ENCODE measurements at places on chromosomes 11 and 22.

DNA sequence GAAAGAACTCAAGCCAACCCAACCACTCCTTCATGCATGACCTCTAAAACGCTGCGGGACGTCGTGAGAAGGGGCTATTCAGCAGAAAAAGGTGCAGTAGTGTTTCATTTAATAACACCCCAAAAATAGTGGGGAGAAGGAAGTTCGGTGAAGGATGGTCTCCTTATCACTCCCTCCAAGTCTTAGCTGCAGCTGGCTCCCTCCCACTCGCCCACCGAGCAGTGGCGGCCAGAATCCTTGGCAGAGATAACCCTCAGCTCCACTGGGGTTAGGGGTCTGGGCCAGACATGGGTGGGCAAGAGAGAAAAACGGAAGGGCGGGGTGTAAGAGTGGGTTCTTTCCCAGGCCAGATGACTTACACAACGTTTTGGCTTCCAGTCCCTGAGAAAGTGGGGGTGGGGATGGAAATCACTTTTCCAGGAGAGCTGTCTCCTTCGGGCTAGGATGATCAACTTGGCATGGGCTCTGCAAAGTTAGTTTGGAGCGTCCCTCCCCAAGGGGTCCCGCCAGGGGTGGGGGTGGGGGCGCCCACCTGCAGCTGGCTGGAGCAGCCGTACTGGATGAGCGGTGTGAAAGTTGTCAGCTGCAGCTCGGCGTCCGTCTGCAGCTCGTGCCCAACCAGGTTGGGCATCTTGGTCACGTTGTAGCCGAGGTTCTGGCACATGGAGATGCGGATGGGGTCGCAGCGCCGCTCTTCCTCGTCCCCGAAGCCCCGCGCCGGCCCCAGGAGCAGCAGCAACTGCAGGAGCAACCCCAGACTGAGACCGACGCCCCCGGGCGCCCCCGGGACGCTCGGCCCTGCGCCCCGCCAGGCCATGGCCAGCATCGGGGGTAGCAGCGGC, 705 bp downstream of the FZD4 start:
- peak; percentile 52 for DNase-seq

DNA sequence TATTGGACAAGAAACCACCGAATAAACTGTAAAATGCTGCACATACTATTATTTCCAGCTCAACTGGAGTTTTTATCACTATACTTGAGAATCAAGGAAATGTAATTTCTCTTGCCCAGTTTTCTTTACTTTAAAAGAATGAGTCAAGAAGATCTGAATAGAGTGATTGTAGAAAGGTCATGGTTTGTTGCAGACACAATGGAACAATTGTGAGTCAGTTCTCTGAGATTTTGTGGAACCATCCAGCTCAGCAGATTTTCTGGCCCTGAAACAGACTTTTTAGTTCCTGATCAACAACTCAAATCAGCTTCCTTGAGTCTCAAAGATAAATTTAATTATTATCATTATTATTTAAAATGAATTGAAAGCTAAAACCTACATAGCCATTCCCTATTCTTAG, 1.3 kb downstream of the TCN1 start:
- DNase-seq, result no peak

DNA sequence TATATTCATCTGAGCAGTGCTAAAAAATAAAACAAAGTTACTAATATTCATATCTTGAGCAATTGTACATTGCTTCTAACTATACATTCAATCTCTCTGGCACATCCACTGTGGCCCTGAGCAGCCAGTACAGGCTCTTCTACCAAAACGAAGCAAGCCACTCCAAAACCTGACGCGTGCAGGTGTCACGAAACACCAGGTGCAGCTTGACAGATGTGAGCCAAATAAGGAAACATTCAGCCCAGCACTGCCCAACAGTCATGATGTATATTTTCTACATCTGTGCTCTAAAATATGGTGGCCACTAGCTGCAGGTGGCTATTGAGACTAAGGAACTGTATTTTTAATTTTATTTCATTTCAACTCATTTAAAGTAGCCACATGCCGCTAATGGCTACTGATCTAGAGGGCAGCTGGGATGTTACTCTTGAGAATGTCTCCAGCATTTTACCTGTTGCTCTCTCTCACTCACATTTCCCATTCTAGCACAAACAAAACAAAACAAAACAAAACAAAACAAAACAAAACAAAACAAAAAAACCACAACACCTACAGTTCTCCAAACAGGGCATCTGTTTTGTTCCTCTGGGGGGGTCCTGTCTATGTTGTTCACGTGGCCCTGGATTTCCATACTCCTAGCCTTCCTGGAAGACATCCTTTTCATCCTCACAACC, 77.7 kb downstream of the LARGE1 start:
- DNase-seq, result no peak

DNA sequence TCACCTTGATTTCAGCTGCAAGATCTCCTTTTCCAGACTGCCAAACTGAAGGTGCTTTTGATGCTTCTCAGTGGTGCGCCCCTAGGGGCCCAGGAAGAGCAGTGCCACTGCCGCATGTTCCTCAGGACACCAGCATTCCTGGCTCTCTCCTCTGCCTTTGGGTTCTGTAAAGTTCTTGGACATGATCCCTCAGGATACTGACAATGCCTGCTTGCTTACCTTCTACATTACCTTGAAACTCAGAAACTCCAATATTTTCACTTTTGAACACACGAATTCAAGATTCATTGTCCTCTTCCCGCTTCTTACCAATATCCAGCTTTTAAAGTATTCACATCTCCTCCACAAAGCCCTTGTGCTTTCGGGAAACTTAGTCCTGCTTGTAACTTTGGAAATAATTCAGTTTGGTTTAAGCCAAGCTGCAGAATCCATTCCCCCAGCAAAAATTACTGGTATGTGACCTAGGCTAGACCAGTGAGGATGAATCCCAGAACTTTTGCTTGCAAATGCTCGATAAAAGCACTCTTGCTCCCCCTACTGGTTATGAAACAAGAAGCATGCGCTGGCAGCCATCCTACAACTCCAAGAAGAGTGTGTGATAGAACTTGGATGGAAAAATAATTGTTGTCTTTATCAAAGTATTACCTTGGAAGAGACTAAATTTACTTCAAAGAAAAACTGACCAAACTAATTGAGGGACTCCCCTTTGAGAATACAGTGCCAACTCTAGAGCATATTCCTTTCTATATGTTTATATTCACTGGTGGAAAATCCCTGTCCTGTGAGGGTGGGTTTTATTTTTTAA, 16.5 kb upstream of the OR5B21 start:
- DNase-seq, result no peak

- no peak for DNase-seq
These were observed 20.2 kb upstream of the PRDM10 start for GRCh38 chr11:130022799-130023198.

- DNase-seq, result no peak
These were observed 17.6 kb upstream of the MAPK11 start for GRCh38 chr22:50287731-50288130.

DNA sequence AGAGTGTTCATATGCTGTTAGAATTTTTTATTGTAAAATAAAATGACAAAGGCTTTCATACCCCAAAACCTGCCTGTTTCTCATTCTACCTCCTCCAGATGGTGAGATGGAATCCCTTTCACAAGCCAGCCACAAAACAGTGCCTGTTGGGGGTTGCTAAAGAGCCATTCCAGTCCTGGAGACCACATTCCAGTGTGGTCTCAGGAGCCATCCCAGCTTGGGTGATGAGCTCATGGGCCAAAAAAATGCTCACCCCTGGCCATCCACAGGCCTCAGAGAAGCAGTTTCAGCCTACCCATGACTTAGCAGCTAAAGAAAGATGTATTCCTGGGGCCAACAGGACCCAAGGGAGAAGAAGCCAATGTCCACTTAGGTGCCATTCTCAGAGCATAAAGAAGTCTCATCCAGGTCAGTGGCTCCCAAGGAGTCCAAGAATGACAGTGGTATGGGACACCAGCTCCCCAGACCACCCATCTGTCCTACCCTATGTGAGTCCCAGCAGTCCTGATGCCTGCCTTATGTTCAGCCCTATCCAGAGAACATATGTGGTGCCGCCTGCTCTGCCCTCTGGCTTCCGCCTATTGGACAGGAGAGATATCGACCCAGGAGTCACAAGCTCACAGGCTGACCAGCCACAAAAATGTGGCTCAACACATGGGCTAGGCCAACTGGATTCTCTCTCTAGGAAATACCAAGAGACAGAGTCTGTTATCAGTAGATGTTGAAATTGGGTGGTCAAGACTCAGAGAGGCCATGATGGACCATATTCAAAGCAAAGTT, 26.4 kb downstream of the C11orf91 start:
- DNase-seq, result no peak

DNA sequence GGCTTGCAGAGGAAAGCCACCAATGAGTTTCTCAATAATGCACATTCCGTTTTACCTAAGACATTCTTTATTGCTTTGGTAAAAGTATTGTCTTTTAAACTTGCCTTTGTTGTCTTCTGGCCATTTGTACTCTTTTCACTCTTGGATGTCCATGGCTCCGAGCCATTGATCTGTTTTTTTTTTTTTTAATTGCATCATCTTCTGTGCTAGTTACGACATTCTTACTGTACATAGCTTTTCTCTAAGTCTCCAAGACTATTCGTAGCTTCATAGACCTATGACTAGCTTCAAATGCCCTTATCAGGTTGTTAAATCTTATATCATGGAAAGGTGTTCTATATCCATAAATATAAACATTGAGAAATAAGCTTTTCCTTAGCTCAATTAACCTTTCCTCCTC, 1522.6 kb downstream of the FAM181B start:
- DNase-seq, result no peak

DNA sequence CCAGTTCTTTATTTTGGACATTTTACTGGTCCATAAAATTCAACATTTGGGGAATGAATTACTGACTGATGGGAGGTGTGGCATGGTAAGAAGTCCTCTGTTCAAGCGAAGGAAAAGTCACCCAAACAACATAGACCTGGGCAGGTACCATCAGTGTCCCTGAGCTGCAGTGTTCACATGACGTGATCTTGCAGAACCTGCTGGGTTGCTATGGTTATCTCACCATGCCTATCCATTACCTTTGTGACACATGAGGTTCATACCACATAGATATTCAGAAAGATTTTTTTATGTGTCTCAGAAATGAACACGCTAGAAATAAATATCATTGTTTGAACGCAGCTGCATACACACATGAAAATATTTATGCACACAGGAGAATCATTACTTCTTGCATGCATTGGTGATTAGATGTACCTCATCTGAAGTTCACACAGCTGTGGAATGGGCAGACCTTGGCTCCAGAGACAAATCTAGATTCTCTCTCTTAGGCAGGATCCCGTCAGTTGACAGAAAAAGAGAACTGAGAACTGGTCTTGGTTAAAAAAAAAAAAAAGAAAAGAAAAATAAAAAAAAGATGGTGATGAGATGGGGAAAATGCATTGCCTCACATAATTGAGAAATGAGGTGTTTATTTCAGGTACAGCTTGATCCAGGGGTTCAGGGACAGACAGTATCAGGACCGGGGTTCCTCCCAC, 21.4 kb upstream of the RCN1 start:
- DNase-seq, result no peak

GRCh38 chr22:29727131-29727523, 7.3 kb downstream of the CABP7 start:
- peak; percentile 56 for DNase-seq

DNA sequence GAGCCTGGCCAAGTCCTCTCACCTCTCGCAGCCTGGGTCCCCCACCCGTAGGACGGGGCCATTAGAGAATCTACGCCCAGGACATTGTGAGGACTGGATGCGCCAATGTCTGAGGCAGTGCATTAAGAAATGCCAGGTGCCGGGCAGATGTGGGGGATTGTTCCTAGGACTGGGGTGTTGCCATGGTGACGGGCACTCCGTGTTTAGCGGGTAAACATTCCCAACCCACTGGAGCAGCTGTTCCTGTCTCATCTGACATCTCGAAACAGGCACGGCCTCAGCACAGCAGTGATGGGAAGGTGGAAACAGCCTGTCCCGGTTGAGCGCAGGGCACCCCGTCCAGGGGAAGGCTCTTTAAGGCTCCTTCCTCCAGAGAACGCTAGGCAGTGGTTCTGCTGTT, 99.6 kb upstream of the RTL6 start:
- no peak for DNase-seq

DNA sequence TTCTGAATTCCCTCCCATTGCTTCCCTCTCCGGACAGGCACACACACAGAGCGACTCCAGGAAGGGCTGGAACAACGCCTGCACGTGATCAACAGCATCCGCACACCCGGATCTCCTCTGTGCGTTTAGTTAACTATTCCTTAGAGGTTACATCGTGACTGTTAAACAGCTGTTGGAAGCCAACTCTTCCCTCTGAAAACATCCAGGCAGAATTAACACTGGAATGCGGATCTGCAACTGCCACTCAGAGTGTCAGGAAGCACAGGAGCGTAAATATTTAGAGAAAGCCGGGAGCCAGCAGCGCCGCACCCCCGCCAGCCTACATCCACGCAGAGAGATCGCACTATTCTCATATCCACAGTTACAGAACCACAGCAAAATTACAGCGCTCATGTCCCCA, 46.2 kb downstream of the SHANK2 start:
- peak; percentile 45 for DNase-seq

GRCh38 chr11:68120273-68121066, 718 bp downstream of the CHKA start:
- peak; percentile 82 for DNase-seq

DNA sequence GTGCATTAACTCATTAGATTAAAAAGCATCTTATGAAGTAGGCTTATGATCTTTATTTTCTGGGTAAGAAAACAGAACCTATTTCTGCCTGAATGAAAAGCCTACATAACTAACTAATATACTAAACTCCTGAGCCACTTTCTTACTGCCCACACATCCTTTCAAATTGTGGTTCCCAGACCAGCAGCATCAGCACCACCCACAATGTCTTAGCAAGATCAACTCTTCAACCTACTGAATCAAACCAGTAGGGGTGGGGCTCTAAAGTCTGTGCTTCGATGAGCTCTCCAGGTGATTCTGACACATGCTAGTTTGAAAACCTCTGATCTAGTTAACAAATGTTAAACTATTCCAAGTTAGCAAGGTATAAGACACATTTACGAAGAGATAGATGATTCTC, 462.4 kb downstream of the DLG2 start:
- DNase-seq, result no peak

DNA sequence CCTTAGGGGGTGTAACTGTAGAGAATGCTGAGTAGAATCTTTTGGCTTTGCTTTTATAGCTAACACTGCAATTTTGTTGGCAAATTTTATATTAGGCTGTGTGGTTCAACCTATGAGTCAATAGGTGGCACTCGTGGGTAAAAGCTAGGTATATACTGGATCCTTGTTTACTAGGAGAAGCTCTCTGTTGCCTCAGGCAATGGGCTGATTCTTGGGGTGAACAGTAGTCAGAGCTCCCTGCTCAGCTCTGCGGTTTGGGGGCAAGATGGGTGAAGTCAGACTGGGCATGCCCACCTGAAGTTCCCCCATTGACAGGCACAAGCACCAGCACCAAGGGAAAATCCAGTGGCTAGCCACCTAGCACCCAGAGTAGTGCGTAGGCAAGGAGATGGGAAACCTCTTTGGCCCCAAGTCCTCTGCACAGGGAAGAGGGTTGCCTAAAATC, 238.7 kb downstream of the FAM181B start:
- no peak for DNase-seq

- DNase-seq, result no peak
These were observed 134.1 kb downstream of the NAV2 start for GRCh38 chr11:19846654-19847305.

- DNase-seq, result no peak
These were observed 105.9 kb downstream of the CCDC83 start for GRCh38 chr11:85961130-85961529.

- no peak for DNase-seq
These were observed 31.6 kb downstream of the OR10A6 start for GRCh38 chr11:7899418-7899817.

- no peak for DNase-seq
These were observed 8.7 kb upstream of the LAYN start for GRCh38 chr11:111531687-111532364.
